Stimulated activated CD4-positive, alpha-beta T cell treated with anti-CD3 and anti-CD28 coated beads, TNF-alpha, amount 100 ng/mL, for 24 hours (primary cell): ENCODE measurements at places on chromosomes 13 and 19.

GRCh38 chr13:43088093-43088511, 64.7 kb downstream of the DNAJC15 start:
- no peak for DNase-seq

- no peak for DNase-seq
Measured at GRCh38 chr19:16862826-16863415, 25.9 kb upstream of the F2RL3 start.

DNA sequence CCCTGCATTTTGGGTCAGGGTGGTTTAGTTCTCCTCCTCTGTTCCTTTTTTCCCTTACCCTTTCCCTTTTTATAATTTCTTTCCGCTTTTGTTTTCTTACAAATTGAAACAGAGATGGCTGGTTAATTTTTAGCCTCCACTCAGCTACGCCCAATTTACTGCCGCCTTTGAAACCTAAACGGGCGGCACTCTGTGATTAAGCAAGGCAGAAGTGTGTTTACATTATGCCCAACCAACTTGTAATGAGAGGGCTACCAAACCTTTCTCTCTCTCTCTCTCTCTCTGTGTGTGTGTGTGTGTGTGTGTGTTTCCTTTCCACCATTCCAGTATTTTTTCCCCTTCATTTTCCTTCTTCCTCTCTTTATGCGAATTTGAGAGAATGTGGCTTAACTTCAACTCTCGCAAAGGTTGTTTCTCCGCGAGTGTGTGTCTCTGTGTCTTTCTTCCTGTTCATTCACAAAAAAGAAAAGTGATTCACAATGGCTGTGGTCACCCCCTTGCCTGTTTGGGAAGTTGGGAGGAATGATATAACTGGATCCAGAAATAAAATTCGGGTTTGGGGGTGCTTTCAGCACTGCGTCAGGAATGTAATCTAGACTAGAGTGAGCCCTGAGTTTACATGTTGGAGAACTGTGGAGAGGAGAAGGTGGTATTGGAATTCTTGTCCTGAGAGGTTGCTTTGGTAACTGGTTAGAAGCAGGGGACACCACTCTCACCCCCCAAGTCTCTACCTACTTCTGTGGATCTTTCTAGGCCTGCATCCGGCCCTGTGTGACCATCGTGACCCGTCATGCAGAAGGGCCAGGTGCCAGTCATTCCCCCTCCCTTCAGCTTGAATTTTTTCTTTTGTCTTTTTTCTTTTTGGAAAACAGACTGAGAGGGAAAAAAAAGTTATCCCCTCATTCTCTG, 31.4 kb downstream of the NFIX start:
- no peak for DNase-seq

- DNase-seq: no peak
Measured at GRCh38 chr13:111145506-111145905, 30.4 kb downstream of the ARHGEF7 start.

DNA sequence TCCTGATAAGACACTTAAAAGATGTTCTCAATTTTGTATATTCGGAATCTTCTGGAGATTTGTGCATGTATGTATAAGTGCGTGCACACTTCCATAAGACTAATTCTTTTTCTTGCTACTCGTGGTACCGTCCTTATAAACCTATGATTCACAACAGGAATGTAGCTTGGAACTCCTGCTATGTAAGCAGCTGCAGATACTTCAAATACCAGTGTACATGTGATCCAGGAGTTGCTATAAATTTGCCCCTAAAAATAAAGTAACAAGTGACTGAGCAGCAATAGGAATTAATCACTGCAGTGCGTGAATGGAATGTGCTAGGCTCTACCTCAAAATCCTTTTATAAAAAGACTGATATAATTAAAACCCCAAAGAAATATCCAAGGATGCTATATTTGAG, 214.9 kb downstream of the KLF5 start:
- DNase-seq: no peak

DNA sequence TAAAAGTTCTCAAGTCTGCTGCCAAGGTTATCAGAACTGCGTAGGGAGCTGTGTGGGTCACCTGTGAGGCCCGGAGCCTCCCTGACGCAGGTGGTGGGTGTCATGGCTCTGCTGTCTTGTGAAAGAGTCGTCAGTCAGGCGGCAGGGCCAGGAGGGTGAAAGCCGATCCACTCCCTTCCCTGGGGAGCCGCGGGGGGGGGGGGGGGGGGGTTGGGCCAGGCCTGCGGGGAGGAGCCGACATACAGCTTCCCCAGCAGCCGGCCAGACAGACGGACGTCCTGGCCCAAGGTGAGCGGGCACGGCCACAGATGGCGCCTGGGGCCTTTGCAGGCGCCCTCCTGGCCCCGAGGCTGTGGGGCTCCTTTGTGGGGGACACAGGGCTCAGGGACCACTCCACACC, 12.4 kb downstream of the SBNO2 start:
- DNase-seq: no peak

DNA sequence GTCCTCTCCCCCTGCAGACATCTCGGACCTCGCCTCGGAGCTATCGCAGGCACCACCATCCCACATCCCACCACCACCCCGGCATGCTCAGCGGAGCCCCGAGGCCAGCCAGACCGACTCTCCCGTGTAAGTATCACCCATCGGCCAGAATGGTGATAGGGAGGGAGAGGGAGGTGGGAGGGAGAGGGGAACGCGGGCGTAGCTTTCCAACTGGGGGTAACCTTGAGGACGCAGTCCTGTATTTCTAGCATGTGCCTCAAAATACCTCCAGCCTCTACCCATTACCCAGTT, 26.1 kb downstream of the TJP3 start:
- DNase-seq: no peak

DNA sequence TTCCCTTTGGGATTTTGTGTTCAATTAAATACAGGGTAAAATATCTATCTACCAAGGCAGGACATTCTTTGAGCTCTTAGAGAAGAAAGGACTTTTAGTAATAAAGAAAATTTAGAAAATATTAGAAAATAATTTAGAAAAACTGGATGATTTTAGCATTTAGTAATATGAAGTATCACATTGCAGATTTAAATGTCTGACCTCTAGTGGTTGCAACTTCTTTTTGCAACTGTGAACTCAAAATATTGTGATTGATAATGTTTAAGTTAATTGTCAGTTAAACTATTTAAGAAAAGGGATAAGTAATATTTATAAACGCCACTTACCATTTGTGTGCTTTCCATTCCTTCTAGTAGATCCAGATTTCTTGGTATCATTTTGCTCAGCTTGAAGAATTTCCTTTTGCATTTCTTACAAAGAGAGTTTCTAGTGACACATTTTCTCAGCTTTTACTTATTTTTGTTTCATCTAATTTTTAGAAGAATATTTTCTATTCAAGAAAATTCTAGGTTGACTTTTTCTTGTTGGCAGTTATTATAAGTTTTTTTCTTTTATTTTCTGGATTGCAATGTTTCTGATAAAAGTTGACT, 10.3 kb upstream of the POSTN start:
- no peak for DNase-seq

DNA sequence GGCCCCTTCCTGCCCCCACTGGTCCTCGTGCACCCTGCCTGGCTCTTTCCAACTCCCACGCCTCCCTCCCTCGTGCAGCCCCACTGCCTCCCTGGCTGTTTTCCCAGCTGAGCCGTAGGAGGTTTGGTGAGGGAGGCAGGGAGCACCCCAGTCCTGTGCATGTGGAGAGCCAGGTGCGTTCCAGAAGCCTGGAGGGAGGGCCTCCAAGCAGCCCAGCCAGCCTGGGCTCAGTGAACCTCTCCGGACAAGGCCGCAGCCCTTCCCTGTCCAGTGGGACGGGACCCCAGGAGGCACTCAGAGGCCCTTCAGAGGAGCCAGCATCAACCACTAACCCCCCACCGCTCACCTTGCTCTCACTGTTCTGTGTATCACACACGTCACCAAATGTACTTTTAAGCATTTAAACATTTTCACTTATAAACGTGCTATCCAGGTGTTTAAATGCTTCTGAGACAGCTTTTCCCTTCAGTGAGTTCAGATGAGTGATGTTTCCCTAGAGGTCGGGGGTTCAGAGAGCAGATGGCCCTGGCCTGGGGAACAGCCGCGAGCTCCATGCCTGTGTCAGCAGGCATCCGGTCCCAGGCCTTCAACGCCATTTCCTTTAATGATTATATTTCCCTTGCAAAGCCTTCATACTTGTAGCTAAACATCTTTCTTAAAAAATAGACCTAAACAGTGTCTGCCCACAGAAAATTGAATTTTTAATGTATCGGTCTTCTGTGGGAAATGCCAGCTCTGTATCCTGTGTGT, 122.6 kb downstream of the ATP11A start:
- DNase-seq: no peak

GRCh38 chr19:39017026-39017425, 15.3 kb downstream of the FBXO27 start:
- DNase-seq: no peak

- DNase-seq: no peak
Measured at GRCh38 chr13:74413482-74413881, 279.3 kb upstream of the KLF12 start.

- no peak for DNase-seq
Measured at GRCh38 chr19:12095111-12095790, 30.7 kb downstream of the ZNF844 start.

- DNase-seq: no peak
Measured at GRCh38 chr13:39566216-39566869, 36.6 kb downstream of the LHFPL6 start.
